ENCODE measurements at places on chromosomes 5 and 9. TPM values are rescaled to one million over a fixed set of nuclear protein-coding genes. Genes with fewer than 3 reads are reported as not detected.

- H3K27ac ChIP-seq: no peak overlapping the region
- H3K36me3 ChIP-seq: no peaks in the 10 kb centered on the region
- H3K4me1 ChIP-seq: no peaks in the 10 kb centered on the region
- no peak overlapping the region for H3K4me3 ChIP-seq
- no peak for DNase-seq
- H3K27me3 ChIP-seq: no peaks in the 10 kb centered on the region
Measured at GRCh38 chr5:38535248-38535750, 21.1 kb downstream of the LIFR start.

Gene TNPO1
- total RNA-seq: 85.2 TPM

DNA sequence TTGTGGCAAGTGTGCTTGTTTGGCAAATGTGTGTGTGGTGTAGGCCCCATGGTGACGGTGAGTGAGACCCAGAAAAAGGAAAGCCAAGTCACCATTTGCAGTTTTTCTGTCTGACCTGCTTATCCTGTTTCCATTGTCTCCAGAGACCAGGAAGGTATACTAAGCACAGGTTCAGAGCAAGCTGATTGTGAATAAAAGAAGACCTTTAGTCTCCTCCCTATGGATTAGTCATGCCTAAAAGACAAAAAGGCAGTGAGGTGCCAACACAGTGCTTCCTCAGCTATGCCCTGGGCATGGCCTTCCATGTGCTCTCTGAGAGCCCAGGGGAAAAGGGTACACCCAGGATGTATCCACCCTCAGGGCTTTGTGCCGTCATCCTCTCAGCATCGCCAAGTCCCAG, 49.2 kb upstream of the SHOC1 start:
- no peaks in the 10 kb centered on the region for H3K36me3 ChIP-seq
- H3K27ac ChIP-seq: no peak overlapping the region
- H3K4me3 ChIP-seq: no peak overlapping the region
- DNase-seq: no peak

Gene LRRC19
- not detected for total RNA-seq

Gene C5orf58
- not detected for total RNA-seq

DNA sequence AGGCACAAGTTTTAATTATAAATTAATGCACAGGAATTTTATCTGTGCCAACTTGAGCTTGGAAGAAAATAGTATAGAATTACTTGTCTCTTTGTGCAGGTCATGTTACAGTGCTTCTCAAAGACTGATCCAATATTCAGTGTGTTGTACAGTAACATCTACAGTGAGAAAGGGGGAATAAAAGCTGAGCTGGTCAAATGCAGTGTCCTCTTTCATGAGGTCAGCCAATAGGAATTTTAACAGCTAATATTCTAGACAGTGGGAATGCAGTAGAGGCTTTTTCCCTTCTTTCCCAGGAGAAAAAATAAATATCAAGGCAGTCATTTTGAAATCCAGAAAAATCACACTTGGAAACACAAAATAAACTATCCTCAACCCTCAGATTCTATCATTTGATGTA, 95.7 kb upstream of the ITGA1 start:
- no peak overlapping the region for H3K27ac ChIP-seq
- H3K27me3 ChIP-seq: no peaks in the 10 kb centered on the region
- H3K4me1 ChIP-seq: no peaks in the 10 kb centered on the region
- no peak for DNase-seq
- no peak overlapping the region for H3K4me3 ChIP-seq
- no peaks in the 10 kb centered on the region for H3K36me3 ChIP-seq

Gene PDE8B
- total RNA-seq: not detected

GRCh38 chr5:59593439-59594007, 300.0 kb downstream of the PDE4D start:
- H3K4me1 ChIP-seq: no peaks in the 10 kb centered on the region
- no peaks in the 10 kb centered on the region for H3K27me3 ChIP-seq
- no peaks in the 10 kb centered on the region for H3K36me3 ChIP-seq
- no peak overlapping the region for H3K27ac ChIP-seq

GRCh38 chr5:116084287-116084691, 536 bp upstream of the COMMD10 start:
- peak; percentile 33 for DNase-seq
- no peaks in the 10 kb centered on the region for H3K27me3 ChIP-seq
- no peaks in the 10 kb centered on the region for H3K36me3 ChIP-seq
- peaks cover 16% of the 10 kb centered on the region for H3K4me1 ChIP-seq
- H3K27ac ChIP-seq: peak overlapping the region; percentile 94

Gene OR1J2
- 0.66 TPM for total RNA-seq

Gene KIF24
- total RNA-seq: 0.35 TPM

GRCh38 chr5:77301447-77301883, 91.0 kb downstream of the PDE8B start:
- no peak for DNase-seq
- H3K36me3 ChIP-seq: no peaks in the 10 kb centered on the region
- no peaks in the 10 kb centered on the region for H3K4me1 ChIP-seq
- no peaks in the 10 kb centered on the region for H3K27me3 ChIP-seq
- no peak overlapping the region for H3K4me3 ChIP-seq

DNA sequence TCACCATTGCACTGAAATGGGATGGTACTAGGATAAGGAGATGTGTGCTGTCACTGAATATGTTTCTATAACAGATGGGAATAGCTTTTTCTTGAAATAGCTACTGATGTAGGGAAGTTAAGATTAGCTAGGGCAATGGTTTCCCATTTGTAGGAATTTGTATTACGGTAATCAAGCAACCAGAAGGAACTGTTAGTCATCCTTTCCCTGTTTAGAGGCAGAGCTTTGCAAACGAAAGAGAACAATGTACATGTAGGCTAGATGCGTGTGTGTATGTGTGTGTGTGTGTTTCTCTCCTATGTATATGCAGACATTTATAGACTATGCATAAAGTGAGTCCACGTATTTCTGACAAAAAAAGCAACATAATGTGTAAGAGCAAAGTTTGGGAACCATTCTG, 171.9 kb upstream of the GRIA1 start:
- H3K36me3 ChIP-seq: no peaks in the 10 kb centered on the region
- H3K4me3 ChIP-seq: no peak overlapping the region
- no peaks in the 10 kb centered on the region for H3K27me3 ChIP-seq
- no peak for DNase-seq
- no peaks in the 10 kb centered on the region for H3K4me1 ChIP-seq

Gene TTLL11
- 4.6 TPM for total RNA-seq

DNA sequence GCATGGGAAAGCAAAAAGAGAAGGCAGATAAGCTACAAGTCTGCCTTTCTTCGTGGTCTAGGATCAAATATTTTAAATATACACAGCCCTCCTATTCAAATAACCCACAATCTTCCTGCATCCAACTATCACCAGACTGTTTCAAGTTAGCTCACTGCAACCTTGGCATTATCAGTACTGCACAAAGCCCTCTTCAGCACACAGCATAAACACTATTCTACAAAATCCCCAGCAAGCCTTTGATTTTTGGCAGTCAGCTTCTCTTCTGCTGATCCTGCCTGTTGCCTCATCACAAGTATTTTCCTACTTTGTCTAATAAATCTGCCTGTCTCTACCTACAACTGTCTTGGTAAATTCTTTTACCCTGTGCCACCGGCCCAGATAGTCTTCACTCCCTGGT, 142.9 kb downstream of the COX7C start:
- H3K27ac ChIP-seq: no peak overlapping the region
- no peaks in the 10 kb centered on the region for H3K36me3 ChIP-seq
- H3K4me3 ChIP-seq: no peak overlapping the region
- H3K27me3 ChIP-seq: no peaks in the 10 kb centered on the region
- H3K4me1 ChIP-seq: no peaks in the 10 kb centered on the region

DNA sequence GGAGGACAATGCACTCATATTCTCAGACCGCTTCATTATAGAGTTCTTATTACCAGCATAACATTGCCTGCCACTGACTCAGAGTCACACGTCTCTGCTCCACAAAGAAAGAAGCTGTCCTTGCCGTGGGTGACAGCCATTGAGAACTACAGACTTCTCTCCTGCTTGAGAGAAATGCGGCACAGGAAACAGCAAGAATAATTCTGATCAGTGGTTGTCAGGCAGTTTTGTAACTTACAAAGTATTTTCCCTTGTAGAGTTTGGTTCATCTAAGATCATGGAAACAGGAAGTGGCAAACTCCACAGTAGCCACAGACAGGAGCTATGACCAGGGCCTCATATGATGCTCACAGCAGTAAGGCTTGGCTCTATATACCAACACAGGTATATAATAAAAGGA, 47.0 kb downstream of the KCNV2 start:
- H3K4me3 ChIP-seq: no peak overlapping the region
- peak overlapping the region; percentile 8 for H3K27ac ChIP-seq
- no peaks in the 10 kb centered on the region for H3K4me1 ChIP-seq
- H3K36me3 ChIP-seq: peaks cover 11% of the 10 kb centered on the region
- no peaks in the 10 kb centered on the region for H3K27me3 ChIP-seq
- peak; percentile 25 for DNase-seq

Gene NDOR1
- total RNA-seq: 37.8 TPM

Gene PITX1
- total RNA-seq: 0.25 TPM

All from naive thymus-derived CD4-positive, alpha-beta T cell (primary cell).